Stimulated activated CD4-positive, alpha-beta T cell treated with anti-CD3 and anti-CD28 coated beads, Interleukin-1b, Interleukin-23, amount 100 ng/mL, for 1 hour (primary cell): ENCODE measurements at places on chromosomes 7 and 10.

DNA sequence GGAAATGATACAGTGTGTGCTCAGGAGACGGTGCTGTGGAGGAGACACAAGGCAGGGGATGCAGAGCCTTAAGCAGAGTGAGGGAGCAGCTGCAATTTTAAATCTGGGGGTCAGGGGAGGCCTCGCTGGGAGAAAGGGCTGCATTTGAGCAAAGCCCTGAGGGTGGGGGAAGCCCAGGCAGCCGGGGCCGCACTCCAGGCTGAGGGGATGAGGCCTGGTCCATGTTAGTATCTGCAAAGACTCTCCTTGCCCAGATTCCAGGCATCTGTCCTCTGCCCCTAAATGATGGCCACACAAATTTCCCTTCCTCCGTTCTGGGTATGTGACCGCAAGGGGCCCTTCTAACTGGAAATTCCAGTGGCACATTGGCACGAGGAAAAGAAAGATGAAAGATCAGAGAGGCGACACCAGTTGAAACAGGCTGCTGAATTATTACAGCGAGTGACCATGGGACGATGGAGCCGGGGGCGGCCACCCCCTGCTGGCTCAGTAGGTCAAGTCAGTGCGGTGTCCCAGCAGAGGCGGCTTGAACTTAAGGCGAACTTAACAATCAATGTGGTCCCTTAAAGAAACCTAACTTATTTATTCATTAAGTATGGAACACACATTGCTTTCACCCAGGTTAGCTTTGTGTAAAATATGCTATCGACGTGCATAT lies 62.3 kb upstream of the KAT6B start:
- no peak for DNase-seq

GRCh38 chr10:99535764-99536337 lies 3.1 kb downstream of the NKX2-3 start:
- DNase-seq: no peak

DNA sequence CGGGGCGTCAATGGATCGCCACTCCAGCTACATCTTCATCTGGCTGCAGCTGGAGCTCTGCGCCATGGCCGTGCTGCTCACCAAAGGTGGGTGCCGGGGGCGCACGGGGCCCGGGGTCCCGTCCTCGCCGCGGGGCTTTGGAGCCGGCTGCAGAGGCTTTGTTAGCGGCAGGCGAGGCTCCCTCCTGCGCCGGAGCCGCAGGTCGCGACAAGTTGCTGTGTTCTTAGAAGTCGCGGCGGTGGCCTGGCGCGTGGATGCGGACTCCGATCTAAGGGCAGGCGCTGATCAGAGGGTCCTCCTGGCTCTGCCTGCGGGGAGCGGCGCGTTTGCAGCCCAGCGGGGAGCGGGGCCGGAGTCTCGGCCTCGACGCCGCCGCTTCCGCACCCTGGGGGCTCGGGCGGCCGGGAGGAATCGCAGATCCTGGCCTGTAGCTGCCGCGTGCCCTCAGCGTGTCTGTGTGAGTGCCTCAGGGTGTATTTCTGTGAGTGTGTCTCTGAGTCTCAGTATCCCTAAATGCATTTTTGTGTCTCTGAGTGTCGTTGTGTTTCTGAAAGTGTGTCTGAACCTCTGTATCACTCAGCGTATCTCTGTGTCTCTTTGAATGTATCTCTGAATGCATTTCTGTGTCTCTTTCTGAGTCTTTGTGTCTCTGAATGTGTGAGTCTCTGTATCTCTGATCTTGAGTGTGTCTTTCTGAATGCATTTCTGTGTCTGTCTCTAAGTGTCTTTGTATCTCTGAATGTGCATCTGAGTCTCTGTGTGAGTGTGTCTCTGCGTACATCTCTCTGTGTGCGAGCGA lies 766 bp downstream of the BAMBI start:
- no peak for DNase-seq

DNA sequence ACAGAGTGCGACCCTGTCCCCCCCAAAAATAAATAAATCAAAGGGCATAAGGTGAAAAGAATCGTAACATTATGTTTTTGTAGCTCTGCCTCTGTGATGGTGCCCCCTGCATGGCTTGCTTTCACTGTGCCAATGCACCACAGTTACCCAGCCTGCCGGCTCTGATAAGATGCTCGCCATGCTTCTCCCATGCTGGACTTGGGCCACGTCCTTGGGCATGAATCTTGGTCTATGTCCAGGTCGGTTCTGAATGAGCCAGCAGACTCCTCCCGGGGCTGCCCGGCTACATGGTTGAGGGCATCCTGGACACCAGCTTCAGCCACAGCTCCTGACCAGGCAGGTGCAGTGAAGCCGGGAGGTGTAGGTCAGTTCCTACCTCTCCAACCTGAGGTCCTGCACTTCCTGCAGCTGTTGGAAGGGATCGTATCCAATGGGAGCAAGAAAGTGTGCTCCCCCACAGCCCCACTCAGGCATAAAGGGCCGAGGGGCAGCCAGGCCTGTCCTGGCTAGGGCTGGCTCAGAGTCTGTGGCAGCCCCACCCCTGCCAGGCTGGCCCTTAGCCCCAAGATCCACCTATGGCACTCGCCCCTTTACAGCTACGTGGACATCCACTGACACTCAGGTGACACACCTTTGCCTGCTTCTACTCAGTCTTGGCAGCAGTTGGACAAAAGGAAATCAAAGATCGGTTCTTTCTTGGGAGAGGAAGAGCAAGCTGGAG lies 34.1 kb downstream of the CHST3 start:
- DNase-seq: no peak

GRCh38 chr7:28272461-28272877 lies 91.9 kb upstream of the JAZF1 start:
- DNase-seq: no peak

- no peak for DNase-seq
Measured at GRCh38 chr7:51081270-51081890, 235.2 kb downstream of the COBL start.

- no peak for DNase-seq
Measured at GRCh38 chr7:38052786-38053185, 125.3 kb upstream of the STARD3NL start.

GRCh38 chr7:140672382-140673062 lies at the start of gene ADCK2:
ADCK2 (plus strand) TSS chr7:140672945; CDS start chr7:140673331, 386 bp downstream.
- DNase-seq: peak; percentile 47

DNA sequence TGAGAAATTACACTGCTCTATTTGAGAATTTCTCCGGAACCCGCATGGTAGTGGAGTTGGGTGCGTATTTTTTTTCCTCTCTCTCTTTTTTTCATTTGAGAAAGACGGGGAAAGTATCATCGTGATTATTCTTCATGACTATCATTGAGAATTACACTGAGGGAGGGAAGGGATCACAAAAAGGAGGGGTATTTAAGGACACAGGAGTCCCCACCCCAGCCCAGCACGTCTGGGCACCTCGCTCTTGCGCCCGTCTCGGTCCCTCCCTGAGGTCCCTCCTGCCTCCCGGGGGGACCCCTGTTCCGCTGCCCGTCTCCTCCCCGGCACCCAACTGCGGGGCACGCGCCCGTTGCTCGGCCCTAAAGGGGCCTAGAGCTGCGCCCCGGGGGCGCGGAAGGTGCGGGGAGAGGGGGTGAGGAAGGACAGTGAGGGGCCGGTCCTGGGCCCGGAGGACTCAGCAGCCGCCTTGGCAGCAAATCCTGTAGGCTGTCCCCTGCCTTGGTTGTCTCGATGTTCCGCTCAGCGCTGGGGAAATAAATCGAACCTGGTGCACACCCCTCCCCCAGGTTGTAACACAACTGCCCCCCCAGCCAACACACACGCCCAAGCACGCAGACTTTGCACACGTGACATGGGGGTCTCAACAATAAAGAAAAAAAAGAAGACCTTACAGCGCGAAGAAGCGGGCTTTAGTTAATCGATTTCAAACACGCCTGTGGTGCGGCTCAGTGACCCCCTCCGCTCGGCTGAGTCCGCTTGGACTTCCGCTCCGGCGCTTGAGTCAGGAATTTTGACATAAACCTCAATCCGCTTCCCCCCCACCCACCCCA lies 18.6 kb upstream of the GATA3 start:
- no peak for DNase-seq

- no peak for DNase-seq
Measured at GRCh38 chr7:156401617-156402016, 239.0 kb upstream of the RNF32 start.

DNA sequence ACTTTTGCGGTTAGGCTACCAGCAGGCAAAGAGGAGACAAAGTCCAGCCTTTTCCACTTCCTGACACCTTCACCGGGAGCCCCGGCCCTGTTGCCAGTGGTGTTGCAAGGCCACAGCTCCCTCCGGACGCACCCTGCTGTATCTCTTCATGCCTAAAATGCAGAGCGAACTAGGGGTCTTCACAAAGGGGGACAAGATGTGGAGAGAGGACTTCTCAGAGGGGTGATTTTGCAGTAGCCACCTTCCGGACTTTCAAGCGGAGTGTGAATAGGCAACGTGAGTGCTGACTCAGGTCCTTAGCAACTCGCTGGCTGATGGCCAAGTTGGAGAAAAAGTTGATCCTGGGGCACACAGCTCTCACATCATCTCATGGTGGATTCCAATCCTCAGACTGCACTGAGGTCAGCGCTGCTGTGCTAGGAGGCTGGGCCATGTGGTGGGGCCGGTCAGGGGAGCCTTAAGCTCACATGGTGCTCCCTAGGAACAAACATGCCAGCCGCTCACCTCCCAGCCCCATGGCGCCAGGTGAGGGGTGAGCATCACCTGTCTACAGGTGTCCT lies 166.3 kb downstream of the LCOR start:
- DNase-seq: no peak

DNA sequence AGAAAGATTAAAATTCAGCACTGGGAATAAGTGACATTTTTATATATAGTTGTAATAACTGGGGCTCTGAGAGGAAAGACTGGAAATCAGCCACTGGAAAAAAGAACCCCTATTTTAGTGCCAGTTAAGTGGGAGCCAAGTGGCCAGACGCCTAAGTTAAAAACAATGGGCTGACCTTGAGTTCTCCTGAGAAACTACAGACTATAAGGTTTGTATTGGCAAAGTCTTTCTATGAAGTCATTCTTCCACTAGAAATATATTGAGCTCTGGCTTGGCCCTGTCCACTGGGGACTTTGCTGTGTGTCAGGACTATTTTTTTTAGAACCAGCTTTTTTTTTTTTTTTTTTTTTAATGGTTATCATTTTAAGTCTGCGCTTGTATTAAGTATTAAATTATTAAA lies 210.6 kb upstream of the FZD8 start:
- no peak for DNase-seq

GRCh38 chr7:65731562-65732035 lies 141.3 kb upstream of the VKORC1L1 start:
- DNase-seq: no peak

GRCh38 chr10:75487755-75488125 lies 56.3 kb downstream of the LRMDA start:
- DNase-seq: no peak

GRCh38 chr10:70621503-70622078 lies 19.1 kb upstream of the PRF1 start:
- DNase-seq: no peak

DNA sequence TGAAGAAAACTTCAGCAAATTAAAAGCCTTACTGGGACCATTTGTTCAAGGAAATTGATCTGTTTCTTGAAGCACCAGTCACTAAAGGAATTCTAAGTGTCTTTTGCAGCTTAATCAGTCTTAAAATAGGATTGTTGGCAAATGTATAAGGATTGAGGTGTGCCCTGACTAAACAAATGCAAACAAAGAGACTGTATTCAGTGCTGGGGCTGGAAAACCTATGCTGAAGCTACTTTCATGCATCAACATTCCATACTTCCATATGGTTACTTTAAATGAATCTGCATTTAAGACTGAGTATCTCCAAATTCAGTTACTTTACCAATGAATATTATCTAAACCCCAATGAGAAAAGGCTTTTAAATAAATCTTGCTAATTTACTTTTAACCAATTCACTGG lies 183.3 kb downstream of the ELAPOR2 start:
- DNase-seq: no peak

GRCh38 chr10:29415876-29416275 lies 127.0 kb downstream of the LYZL1 start:
- no peak for DNase-seq

DNA sequence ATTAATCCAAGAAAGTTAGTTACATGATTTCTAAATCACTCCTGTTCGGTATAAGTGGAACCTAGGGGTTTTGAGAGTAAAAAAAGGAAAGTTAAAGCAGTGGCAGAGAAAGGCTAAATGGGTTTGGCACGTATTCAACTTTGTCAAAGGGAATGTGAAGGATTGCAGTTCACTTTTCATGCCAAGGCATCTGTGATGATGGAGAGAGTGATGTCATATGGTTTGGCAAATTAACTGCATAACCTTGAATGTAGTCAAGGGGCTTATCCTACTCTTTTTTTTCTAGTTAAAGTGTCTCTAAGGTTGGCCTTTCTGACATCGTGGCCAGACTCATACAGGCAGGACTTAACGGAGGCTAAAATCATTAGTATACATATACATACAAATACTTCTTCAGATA lies 277.8 kb downstream of the EXOC4 start:
- DNase-seq: no peak

- no peak for DNase-seq
Measured at GRCh38 chr7:63073736-63074135, 924.9 kb upstream of the ZNF722 start.

GRCh38 chr7:4022265-4022664 lies 659.8 kb upstream of the FOXK1 start:
- no peak for DNase-seq

- no peak for DNase-seq
Measured at GRCh38 chr10:14184841-14185315, 145.8 kb downstream of the FRMD4A start.

- no peak for DNase-seq
Measured at GRCh38 chr7:520503-521161, 986 bp upstream of the PDGFA start.

DNA sequence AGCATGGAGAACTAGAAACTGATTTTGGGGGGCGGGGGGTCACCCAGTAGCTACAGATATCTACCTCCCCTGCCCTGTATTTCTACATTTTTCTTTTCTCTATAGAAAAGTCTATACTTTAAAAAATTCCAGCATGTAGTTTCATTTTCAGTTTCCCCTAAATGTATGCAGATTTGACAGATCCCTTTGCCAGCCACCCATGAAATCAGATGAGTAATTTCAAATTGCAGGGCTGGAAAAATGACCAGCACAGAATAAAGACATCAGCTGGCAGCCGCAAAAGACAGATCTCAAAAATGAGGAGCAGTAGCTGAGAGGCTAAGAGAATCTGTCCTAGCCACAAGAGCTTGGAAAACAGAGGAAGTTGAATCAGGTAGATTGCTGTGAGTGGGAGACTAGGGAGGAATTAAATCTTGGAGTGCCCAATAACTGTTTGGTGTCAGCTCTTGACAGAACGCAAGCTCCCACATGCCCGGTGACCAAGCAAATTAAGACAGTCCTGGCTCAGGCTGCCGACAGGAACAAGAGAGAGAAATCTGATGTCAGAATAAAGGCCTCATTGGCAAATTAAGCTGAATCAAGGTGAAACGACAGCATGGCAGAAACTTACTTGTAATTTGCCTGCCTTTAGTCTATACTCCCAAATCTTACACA lies 24.5 kb downstream of the ADRB1 start:
- DNase-seq: no peak
